ENCODE measurements at places on chromosomes 1 and 21.
A peak's percentile ranks its signal among the peaks of the same experiment; 100 is the strongest.

DNA sequence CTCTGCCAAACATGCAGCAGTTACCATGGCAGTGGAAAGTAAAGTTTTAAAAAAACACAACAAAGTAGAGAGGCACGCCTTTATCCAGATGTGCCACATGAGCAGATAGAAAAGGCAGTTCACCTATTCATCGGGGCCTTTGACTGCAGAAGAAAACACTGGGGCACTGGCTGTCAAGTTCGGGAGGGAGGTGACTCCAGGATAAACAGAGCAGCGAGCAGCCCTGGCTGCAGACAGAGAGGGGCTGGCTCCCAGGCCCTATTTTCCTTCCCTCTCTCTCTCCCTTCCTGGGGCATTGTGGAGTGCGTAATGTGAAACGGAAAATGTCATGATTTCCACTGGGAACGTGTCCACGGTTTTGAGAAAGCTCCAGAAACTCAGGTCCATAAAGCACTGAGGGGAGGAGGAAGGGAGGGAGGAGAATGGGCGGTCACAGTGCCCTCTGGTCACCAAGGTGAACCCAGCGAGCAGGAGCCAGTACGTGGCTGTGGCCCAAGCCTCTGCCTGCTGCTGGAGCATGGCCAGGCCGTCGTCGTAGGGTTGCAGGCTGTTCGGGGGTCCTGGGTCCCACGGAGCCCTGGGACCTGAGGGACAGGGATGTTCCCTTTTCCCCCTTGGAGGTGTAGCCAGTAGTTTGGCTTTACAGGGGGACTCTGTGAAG is 114.7 kb upstream of the IRF2BP2 start:
- peak; percentile 88 for DNase-seq

DNA sequence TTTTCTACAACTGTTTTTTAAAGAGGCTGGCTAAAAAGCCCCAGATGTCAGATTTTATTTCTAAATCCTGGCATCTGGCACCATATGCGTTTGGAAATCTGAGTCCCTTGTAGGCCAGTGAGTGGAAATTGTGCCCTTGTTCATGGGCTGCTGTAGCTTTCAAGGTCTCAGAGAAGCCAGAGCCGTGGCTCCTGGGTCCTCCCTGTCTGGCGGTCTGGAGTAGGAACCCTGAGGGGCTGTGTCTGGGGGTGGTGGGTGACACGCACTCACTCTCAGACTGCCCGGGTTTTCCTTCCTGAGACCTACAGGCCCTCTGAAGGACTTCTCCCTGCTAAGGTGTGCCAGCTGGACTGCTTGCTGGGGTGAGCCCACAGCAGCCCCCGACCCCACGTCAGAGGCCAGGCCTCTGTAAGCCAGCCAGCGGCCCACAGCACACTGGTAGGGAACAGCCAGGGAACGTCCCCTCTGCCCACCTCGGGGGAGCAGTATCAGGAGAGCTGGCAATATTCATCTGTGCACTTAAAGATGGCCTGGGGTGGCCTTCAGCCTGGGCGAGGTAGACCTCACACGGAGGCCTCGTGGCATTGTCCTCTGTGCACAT is 151.5 kb downstream of the PEX14 start:
- no peak for DNase-seq

- DNase-seq, result no peak
Observed at GRCh38 chr1:172496678-172497077, 36.3 kb upstream of the SUCO start.

DNA sequence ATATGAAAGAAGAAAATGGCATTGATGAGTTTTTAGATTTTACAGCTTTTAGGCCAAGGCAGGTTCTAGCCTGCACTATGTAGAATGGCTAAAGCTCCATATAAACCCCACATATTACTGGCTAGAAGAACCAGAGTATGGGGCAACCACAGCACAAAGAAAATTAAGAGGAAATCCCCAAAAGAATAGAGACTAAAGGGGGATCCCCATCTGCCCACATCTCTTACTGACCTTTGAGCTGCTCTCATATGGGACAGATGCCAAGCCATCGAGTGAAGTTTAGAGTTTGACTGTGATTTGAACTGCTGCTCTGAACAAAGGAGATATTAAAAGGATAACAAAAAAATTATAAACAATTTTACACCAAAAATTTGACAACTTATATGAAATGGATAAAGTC is 102.2 kb upstream of the HAO2 start:
- DNase-seq, result no peak

DNA sequence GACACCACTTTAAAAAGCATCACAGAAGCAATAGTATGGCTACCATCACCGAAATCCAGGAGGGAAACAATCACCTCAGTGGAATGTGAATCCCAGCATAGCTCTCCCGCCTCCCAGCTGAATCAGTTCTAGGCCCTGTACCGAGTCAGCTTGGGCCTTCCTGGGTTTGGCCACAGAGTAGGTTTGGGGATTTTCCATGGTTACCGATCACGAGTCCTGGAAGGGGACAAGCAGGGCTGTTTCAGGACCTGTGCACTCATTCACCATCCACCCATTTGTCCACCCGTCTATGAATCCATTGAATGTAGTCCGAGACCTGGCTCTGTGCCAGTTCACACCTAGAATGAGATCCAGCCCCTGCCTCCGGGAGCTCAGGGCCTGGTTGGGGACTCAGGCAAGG is 94.2 kb downstream of the ARHGEF10L start:
- DNase-seq, result no peak

DNA sequence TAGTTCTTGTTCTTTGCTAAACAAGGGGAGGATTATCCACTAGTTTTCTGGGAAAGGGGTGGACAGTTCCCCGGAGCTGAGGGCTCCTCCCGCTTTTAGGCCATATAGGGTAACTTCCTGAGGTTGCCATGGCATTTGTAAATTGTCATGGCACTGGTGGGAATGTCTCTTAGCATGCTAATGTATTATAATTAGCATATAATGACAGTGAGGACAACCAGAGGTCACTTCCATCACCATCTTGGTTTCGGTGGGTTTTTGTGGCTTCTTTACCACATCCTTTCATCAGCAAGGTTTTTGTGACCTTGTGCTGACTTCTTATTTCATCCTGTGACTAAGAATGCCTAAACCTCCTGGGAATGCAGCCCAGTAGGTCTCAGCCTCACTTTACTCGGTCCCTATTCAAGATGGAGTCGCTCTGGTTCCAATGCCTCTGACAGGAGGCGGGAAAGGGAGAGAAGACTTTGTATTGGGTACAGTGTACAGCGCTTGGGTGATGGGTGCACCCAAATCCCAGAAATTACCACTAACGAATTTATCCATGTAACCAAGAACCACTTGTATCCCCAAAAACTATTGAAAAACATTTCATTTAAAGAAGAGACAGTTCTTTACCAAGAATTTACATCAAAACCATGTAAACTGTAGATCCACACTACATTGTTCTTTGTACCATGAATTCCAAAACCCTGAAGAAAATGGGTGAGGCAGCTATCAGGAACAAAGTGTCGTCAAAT is 8.7 kb upstream of the SLC2A5 start:
- no peak for DNase-seq

GRCh38 chr1:56758135-56758534 is 61.1 kb downstream of the FYB2 start:
- no peak for DNase-seq

DNA sequence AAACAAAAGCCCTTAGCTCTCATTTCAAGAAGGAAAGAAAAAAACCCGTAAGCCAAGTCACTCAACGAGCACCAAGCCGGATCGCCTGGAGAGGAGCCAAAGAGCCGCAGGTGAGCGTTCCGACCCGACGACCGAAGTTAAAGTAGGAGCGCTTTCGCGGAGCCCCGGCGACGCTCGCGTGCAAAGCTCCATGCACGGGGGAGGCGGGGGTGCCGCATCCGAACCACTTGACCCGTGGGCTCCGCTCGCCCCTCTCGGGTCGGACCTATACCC is 382 bp downstream of the GPBP1L1 start:
- DNase-seq, result peak; percentile 49

- DNase-seq, result peak; percentile 77
Observed at GRCh38 chr1:36778740-36779139, 255.6 kb downstream of the GRIK3 start.
